ENCODE measurements at places on chromosomes 5 and 9.

DNA sequence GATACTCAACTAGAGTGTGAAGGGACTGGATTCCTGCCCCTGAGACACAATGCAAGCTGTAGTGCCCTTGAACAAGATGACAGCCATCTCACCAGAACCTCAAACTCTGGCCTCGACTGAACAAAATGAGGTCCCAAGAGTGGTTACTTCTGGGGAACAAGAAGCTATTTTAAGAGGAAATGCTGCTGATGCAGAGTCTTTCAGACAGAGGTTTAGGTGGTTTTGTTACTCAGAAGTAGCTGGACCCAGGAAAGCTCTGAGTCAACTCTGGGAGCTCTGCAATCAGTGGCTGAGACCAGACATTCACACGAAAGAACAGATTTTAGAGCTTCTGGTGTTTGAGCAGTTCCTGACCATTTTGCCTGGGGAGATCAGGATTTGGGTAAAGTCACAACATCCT, 2.4 kb downstream of the ZNF483 start:
- no peak for DNase-seq

DNA sequence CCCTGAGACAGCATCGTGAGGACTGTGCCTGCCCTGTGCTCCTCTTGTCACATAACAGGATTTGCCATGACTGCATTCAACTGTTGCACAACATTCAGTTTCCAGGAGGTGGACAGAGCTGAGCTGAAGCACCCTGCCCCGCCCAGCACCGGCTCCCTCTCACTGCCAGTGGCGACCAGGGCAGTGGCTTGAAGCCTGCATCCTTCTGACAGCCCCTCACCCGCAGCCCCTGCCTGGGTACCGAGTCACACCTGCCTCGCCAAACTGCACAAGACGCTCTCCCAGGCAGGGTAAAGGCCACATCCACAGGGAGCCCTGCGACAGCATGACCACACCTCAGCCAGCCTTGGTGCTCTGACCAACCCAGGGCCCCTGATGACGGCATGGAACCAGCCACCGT, 59.9 kb upstream of the ZNF354A start:
- no peak for DNase-seq

GRCh38 chr9:75947233-75947632, 56.8 kb downstream of the PCSK5 start:
- DNase-seq = no peak

- no peak for DNase-seq
Measured at GRCh38 chr5:74482523-74482922, 158.0 kb downstream of the ENC1 start.

GRCh38 chr5:107284822-107285525, 385.8 kb downstream of the EFNA5 start:
- peak; percentile 5 for DNase-seq

- no peak for DNase-seq
Measured at GRCh38 chr5:9482381-9482780, 63.5 kb downstream of the SEMA5A start.

GRCh38 chr5:98975223-98975622, 46.4 kb upstream of the CHD1 start:
- no peak for DNase-seq

GRCh38 chr5:67267512-67268216, 71.1 kb upstream of the CD180 start:
- DNase-seq = no peak

DNA sequence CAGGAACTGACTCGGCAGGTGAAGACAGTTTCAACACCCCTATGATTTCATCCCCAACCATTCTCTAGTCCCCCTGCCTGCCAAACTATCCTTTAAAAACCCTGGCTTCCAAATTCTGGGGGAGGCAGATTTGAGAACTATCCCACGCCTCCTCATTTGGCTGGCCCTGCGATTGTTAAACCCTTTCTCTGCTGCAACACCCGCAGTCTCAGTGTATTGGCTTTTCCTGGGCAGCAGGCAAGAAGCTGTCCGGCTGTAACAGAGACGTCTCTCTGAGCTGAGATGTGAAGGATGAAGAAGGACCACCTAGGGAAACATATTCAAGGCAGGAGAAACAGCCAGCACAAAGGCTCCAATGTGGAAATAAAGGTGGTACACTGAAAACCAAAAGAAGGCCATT, 6.6 kb downstream of the ST6GALNAC6 start:
- DNase-seq = no peak

- no peak for DNase-seq
Measured at GRCh38 chr5:73663161-73663859, 37.3 kb downstream of the ARHGEF28 start.

DNA sequence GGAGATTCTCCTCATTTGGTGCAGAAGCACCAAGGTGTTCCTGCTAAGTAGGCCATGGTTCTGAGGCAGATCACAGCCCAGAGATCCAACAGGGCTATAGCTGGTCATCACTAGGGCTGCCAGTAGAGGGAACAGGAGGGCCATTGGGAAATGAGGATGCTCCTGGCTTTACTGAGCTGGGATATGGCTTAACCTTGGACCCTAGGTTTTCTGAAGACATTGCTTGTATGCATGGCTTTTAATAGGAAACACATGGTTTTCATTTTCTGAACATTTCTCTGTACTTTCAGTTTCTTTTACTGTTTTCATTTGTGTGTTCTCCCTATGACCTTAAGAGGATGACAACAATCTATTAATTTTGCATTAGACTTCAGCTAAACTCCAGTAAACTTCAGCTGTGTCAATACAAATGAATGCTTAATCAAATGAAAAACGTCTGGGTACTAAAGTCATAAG, at the start of gene IFNW1:
IFNW1 (minus strand) TSS at position 406 of the 456 bp plus-strand sequence; CDS start at position 144, 262 bp downstream.
- no peak for DNase-seq

GRCh38 chr5:72558383-72558782, 51.2 kb upstream of the ZNF366 start:
- DNase-seq = no peak

DNA sequence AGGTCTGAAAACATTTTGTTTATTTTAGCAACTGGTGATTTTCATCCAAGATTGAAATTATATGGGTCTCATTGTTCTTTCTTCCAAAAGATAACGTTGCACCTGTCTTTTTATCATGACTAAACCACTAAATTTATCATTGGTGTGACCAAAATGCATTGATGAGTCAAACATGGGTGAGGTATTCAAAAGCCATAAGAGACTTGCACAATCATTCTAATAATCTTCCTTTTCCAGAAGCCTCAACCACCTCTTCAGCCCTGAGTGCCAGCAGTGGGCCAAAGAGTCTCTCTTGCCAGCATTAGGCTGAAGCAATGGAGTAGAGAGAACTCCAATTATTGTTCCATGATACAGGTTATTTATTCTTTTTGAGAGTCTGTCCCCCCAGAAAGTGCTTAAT, 198.9 kb downstream of the LURAP1L start:
- no peak for DNase-seq

- no peak for DNase-seq
Measured at GRCh38 chr9:124054582-124055227, 43.1 kb downstream of the LHX2 start.

- no peak for DNase-seq
Measured at GRCh38 chr9:35288778-35289177, 127.0 kb downstream of the UNC13B start.

DNA sequence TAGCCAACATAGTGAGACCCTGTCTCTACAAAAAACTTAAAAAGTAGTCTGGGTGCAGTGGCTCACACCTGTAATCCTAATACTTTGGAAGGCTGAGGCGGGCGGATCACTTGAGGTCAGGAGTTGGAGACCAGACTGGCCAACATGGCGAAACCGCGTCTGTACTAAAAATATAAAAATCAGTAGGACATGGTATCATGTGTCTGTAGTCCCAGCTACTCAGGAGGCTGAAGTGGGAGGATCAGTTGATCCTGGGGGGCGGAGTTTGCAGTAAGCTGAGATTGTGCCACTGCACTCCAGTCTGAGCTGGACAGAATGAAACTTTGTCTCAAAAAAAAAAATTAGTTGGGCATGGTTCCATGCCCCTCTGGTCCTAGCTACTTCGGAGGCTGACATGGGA, 57.9 kb upstream of the MIER3 start:
- no peak for DNase-seq

DNA sequence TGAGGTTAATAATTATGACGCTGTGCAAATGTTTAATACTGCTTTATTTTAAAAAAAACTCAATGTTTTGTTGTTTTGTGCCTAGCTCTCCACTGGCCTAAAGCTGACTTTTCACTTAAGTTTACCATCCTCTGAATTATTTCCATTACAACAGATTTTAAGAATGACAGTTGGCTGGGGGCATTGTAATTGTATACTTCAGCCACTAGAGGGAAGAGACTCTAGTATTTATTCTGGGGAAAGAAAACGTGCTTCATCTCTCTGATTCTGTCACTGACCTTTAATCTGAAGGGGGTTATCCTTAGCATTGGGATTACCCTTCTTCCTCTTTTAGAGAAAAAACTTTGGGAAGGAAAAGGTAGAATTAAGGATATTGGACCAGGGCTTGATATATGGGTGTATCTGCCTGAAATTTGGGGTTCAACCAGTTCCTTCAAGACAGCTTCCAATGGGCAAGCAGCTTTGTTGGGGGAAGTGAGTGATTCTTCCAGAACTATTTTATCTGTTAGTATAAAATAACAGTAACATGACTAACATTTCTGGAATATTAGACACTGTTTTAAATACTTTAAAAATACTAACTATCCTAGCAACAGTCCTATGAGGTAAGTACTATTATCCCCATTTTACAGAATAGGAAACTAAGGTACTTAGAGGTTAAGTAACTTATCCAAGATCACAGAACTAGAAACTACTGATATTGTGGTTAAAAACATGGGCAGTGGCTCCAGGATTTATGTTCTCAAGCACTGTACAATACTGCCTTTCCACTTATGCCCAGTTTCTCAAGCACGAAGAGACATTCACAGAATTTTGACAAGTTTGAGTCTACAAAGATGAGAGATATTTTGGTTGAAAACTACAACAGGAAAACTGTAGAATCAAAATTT, 208.4 kb downstream of the CD180 start:
- no peak for DNase-seq

- DNase-seq = no peak
Measured at GRCh38 chr9:132207839-132208615, 46.2 kb downstream of the NTNG2 start.

GRCh38 chr9:86721226-86721781, 226.0 kb downstream of the GAS1 start:
- no peak for DNase-seq

GRCh38 chr5:180782748-180783147, 19.9 kb downstream of the MGAT1 start:
- no peak for DNase-seq

- no peak for DNase-seq
Measured at GRCh38 chr5:74419468-74419867, 221.1 kb downstream of the ENC1 start.
